Thoracic aorta endothelial cell (primary cell): ENCODE measurements at places on chromosomes 4 and X. TPM values are rescaled to one million over a fixed set of nuclear protein-coding genes. Genes with fewer than 3 reads are reported as not detected.

The LPAR4 gene
- total RNA-seq = 1.2 TPM in 1 of 2 replicates, not detected in the other

The GCNA gene
- total RNA-seq = 1.7 and 1.9 TPM in 2 replicates

The PF4V1 gene
- total RNA-seq = 0.80 TPM in 1 of 2 replicates, not detected in the other

The MAPK10 gene
- total RNA-seq = 0.27 and 0.36 TPM in 2 replicates

The P2RY4 gene
- total RNA-seq = 0.13 TPM in 1 of 2 replicates, not detected in the other

The ETDB gene
- total RNA-seq = not detected in 2 replicates

The TLR10 gene
- total RNA-seq = not detected in 2 replicates
